ENCODE measurements at places on chromosomes 3 and 15.
A peak's percentile ranks its signal among the peaks of the same experiment; 100 is the strongest.

DNA sequence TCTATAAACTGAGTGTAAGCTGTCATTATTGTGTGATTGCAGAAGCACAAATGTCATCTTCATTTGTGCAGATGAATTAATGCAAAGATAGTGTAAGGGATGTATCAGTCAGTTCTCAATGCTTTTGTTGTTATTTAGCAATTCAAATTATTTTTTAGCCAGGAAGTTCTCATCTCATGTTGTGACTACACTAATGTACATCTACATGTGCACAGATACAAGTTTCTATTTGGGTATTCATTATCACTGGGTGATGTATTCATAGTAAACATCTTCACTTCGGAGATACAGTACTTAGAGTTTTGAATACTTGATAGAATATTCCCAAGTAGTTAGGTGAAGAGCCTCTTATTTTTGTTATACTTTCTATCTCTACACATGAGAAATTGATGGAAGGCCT, 11.1 kb downstream of the EIF2A start:
- no peak for DNase-seq

GRCh38 chr3:14414846-14415464, 12.5 kb downstream of the SLC6A6 start:
- no peak for DNase-seq

GRCh38 chr3:55669133-55669532, 182.0 kb upstream of the WNT5A start:
- DNase-seq = no peak

DNA sequence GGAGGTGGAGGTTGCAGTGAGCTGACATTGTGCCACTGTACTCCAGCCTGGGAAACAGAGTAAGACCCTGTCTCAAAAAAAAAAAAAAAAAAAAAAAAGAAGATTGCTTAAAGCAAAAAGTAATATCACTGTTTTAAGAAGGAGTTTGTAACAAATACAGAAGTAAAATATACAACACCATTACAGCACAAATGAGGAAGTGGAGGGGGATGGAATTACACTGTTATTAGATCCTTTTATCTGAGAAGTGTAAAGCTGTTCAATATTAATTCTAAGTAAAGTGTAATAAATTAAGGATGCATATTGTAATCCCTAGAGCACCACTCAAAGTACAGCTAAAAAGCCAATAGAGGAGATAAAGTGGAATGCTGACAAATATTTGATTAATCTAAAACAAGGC, 47.0 kb upstream of the SNRPA1 start:
- no peak for DNase-seq

DNA sequence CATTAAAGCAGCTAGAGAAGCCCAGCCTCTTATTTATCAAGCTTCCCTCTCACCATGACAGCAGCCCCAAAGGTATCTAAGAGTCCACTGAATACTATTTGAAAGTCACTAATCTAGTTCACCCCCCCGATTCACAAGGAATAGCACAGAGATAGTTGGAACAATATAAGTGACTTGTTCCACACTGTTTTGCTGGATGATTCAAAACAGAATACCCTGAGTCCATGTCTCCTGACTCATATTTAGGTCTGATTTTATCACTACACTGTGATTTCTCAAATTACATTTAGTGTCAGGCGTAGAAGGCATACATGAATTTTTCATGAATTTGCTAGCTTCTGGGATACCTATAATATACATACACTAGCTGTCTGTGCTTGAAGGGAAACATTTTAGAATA, 18.7 kb upstream of the EOGT start:
- no peak for DNase-seq

DNA sequence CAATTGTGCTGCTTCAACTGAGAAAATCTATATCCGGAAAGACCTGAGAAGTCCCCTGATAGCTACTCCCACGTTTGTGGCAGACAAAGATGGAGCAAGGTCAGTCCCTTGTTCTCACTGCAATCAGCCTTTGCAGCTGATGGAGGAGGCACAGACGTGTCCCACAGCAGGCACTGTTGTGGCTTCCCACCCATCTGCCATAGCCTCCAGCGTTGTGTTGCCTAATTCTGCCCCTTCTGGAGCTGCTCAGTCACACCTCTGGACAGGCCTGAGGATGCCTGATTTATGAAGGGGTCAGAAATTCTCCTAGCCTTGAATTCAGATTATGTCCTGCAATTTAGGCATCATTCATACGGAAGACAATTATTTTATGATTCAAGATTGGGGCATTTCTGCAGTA, 41.9 kb downstream of the MRPS25 start:
- DNase-seq = no peak

DNA sequence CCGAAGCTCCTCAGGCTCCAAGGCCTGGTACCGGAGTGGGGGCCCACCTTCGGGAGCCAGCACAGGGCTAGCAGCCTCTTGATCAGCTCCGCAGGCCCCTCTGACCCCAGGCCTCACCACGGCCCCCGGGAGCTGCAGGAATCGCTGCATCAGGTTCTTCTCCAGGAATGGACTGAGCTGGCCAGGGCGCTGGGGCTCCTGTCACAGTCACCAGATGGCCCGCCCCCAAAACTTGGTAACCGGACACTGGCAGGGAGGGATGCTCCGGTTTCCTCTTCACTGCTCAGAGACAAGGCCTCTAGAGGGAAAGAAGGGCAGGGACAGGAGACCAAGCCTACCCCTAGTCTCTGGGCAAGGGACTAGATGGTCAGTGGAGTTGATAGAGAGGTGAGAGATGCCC, 9.9 kb downstream of the AP3B2 start:
- DNase-seq = no peak

DNA sequence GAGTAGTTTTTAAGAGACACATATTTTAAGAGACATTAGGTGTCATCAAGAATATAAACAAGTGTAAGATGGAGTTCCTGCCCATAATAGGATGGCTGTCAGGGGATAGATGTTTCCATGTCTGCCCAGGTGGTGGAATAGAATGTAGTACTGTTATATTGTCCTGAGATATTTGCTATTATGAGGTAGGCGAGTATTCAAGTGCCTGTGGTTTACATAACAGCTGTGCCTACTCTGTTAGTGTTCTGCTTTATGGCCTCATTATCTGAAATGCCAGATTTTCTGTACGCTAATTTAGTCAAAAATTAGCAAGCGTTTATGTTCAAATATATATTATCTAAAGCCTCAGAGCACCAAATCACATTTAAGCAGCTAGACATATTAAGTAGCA, 360.2 kb upstream of the ROPN1 start:
- peak; percentile 77 for DNase-seq

- DNase-seq = no peak
These were observed 208.7 kb upstream of the CDIN1 start for GRCh38 chr15:36370731-36371112.

GRCh38 chr3:71785532-71786216, 726 bp upstream of the PROK2 start:
- no peak for DNase-seq

- no peak for DNase-seq
These were observed 130.9 kb upstream of the BHLHE40 start for GRCh38 chr3:4848176-4848825.

GRCh38 chr3:72947715-72948490, 48.7 kb upstream of the PPP4R2 start:
- no peak for DNase-seq

DNA sequence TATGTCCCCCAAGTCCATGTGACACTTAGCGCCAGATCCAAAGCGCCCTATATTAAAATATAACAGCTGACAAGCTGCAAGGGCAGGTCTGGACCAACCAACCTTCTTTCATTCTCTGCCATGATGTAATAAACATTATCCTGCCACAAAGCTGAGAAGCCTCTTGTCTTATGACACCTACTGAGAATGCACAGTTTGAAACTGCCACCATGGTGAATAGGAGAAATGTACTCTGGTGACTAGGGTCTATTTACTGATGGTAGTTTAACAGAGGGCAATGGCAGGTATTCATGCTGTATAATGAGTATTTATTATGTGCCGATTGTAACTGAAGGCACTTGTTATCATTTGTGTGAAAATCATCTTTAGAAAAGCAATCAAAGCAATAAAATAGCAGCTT, 634.0 kb downstream of the OTOL1 start:
- DNase-seq = peak; percentile 79

- DNase-seq = no peak
These were observed at the start of gene APOD for GRCh38 chr3:195583831-195584542. APOD (minus strand) TSS chr3:195583940; CDS start chr3:195579461, 4,479 bp downstream.

DNA sequence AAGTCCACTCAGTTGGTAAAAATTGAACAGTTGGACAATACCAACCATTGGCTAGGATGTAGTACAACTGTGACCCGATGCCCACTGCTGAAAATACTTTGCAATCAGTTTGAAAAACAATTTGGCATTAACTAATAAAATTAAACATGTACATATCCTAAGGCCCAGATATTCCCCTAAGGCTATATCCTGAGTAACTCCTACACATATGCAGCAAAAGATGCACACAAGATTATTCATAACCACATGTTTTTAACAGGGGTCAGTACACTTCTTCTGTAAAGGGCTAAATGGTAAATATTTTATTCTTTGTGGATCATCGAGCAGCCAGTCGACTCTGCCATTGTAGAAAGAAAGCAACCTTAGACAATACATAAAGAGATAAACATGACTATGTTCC, 116.3 kb downstream of the MEX3B start:
- DNase-seq = no peak

GRCh38 chr3:119340446-119340845, 46.3 kb downstream of the ARHGAP31 start:
- no peak for DNase-seq

- DNase-seq = peak; percentile 45
These were observed 731 bp downstream of the ZNF710 start for GRCh38 chr15:90001683-90002427.

- DNase-seq = no peak
These were observed 2.5 kb upstream of the HACD2 start for GRCh38 chr3:123587401-123587800.

DNA sequence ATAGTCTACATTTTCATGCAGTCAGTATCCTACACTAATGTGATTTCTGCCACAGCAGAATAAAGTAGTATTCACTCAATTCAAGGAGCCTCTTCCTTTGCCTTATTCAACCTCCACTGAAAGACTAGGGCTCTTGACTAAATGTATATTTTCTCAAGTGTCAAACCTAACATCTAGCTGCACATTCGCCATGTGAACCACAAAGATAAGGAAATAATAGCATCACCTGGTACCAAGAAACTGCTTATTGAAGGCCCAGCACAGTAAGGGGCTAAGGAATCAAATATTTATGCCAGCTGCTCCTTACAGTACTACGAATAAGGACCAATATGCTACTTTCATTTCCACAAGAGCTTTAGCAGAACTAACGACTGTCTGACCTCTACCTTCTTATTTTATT, 1.3 kb downstream of the SRP14 start:
- no peak for DNase-seq

DNA sequence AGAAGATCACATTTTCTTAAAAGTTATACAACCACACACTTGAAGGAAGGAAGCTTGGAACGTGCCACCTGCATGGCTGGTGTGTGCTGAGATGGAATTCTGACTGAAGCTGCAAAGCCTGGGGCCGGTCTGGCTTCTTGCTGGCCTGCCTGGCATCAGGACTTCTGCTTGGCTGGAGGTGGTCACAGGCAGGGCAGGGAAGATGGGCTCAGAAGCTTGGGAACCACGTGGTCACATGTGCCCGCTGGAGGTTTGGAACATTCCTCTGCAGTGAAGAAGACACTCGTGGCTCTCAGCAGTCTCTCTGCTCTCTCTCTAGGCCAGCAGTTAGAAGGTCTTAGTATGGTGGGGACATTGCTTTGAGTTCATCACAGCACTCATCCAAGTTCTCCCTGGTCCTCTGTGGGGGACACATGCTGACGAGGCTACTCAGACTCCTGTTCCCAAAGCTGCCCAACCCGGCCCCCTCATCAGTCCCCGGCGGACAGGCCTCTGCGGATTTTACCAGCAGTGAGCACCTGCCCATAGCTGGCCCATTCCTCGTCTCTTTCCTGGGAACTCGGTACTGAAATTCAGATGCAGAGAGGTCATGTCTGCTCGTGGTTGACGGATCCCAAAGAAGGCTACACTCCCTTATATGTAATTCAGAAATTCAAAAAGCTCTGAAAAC, 229.0 kb downstream of the ADAMTS17 start:
- DNase-seq = no peak

- DNase-seq = no peak
These were observed 49.2 kb downstream of the KATNBL1 start for GRCh38 chr15:34160735-34161134.

DNA sequence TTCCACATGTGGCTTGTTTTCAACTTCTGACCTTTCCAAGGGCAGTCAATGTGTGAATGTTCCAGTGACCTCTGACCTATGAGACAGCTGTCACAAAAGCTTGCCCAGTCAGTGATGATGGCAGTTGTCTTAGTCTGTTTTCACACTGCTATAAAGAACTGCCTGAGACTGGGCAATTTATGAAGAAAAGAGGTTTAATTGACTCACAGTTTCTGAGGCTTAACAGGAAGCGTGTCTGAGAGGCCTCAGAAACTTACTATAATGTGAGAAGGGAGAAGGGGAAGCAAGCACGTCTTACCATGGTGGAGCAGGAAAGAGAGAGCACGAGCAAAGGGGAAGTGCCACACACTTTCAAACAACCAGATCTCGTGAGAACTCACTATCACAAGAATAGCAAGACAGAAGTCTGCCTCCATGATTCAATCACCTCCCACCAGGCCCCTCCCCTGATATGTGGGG, 95.6 kb downstream of the ECT2 start:
- no peak for DNase-seq

- DNase-seq = no peak
These were observed 30.5 kb upstream of the DCP1A start for GRCh38 chr3:53377794-53378193.
